IMR-90 (cell line): ENCODE measurements at places on chromosomes 7 and 10. TPM values are rescaled to one million over a fixed set of nuclear protein-coding genes. Genes with fewer than 3 reads are reported as not detected.

- H3K4me1 ChIP-seq: peaks cover 16% of the 10 kb centered on the region
- H3K27ac ChIP-seq: peak overlapping the region; percentile 29
- H3K36me3 ChIP-seq: peaks cover 9% of the 10 kb centered on the region
These were observed 580 bp downstream of the EEPD1 start for GRCh38 chr7:36153571-36154097.

- H3K4me1 ChIP-seq: no peaks in the 10 kb centered on the region
- no peak for DNase-seq
- H3K36me3 ChIP-seq: no peaks in the 10 kb centered on the region
- no peak overlapping the region for H3K27ac ChIP-seq
- H3K27me3 ChIP-seq: peaks cover 2% of the 10 kb centered on the region; the same call in 1 of the 2 replicates
- no peak overlapping the region for H3K4me3 ChIP-seq
These were observed 143.7 kb upstream of the NRP1 start for GRCh38 chr10:33478089-33478674.

- H3K4me3 ChIP-seq: no peak overlapping the region
- no peak for DNase-seq
- H3K36me3 ChIP-seq: no peaks in the 10 kb centered on the region
- no peaks in the 10 kb centered on the region for H3K27me3 ChIP-seq
- H3K27ac ChIP-seq: no peak overlapping the region
These were observed 431.6 kb upstream of the GALNT17 start for GRCh38 chr7:70700055-70700940.

DNA sequence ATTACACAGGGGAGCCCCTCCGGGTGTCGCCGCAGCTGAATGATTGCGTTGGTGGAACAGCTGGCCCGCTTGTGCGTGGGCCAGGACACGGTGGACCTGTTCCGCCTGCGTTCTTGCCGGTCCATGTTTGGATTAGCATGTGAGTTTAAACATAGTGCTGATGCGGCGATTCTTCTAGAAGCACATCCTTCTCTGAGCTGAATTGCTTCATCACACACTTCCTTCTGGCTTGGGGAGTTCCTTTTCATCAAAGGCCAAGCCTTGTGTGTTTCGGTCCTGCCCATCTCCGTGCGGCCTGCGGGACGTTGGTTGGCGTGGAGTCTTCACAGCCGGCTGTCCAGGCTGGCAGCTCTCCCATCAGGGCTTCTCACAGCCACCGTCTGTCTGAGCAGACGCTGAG lies 45.5 kb upstream of the SLC29A4 start:
- peaks cover 6% of the 10 kb centered on the region; the same call in 1 of the 2 replicates for H3K36me3 ChIP-seq
- DNase-seq: peak; percentile 40
- no peaks in the 10 kb centered on the region; the same call in 1 of the 2 replicates for H3K27me3 ChIP-seq
- no peak overlapping the region for H3K27ac ChIP-seq
- H3K4me1 ChIP-seq: peaks cover 4% of the 10 kb centered on the region

- no peaks in the 10 kb centered on the region for H3K27me3 ChIP-seq
- H3K4me3 ChIP-seq: no peak overlapping the region
- no peak overlapping the region for H3K27ac ChIP-seq
- DNase-seq: no peak
- peaks cover 7% of the 10 kb centered on the region for H3K4me1 ChIP-seq
- H3K36me3 ChIP-seq: no peaks in the 10 kb centered on the region
These were observed 144.3 kb downstream of the KCNMA1 start for GRCh38 chr10:77493239-77493806.

- no peak for DNase-seq
- H3K27ac ChIP-seq: no peak overlapping the region
These were observed 686.4 kb upstream of the C7orf33 start for GRCh38 chr7:147904219-147904576.

DNA sequence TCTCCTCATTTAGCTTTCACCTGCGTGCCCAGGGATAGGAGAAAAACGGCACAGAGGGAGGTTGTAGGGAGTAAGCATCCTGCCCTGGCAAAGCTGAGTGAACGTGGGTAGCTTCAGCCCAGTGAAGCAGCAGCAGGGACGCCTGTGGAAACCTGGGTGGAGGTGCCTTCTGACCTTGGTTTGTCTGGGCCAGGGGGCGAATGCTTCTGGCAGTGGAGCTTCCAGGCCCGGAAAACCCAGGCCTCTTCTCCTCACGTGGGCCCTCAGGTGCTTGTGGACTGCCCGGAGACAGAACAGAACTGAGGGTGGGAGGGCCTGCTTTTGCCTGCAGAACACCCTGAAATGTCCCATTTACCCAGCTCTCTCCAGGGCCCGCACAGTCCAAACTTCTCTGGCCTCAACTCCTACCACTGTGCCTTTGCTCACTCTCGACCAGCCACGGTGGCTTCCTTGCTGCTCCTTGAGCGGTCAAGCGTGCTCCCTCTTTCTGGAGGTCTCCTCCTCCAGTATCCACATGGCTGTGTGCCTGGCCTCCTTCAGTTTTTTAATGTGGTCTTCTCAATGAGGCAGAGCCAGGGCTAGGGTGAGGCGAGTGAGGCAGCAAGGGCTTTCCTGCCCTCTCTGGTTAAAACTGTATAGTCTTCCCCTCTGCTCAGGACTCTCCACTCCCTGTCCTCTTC lies 62.4 kb downstream of the TMEM209 start:
- H3K27ac ChIP-seq: no peak overlapping the region
- peaks cover 6% of the 10 kb centered on the region; the same call in 1 of the 2 replicates for H3K36me3 ChIP-seq
- no peak for DNase-seq
- no peaks in the 10 kb centered on the region for H3K27me3 ChIP-seq

GRCh38 chr10:119078422-119079179 lies 2.0 kb downstream of the EIF3A start:
- H3K4me1 ChIP-seq: peaks cover 3% of the 10 kb centered on the region; the same call in 1 of the 2 replicates
- peaks cover 4% of the 10 kb centered on the region for H3K36me3 ChIP-seq
- peak overlapping the region; percentile 85 for H3K4me3 ChIP-seq
- no peak overlapping the region for H3K27ac ChIP-seq

Gene HOXA1
- total RNA-seq: 0.54 and 0.83 TPM in 2 replicates

Gene INA
- 4.5 and 6.4 TPM in 2 replicates for total RNA-seq

Gene PRKCQ
- total RNA-seq: under 0.01 TPM in 1 of 2 replicates, not detected in the other

Gene SMKR1
- total RNA-seq: not detected in 2 replicates
